Upper lobe of left lung (tissue), 6 donors: ENCODE measurements at places on chromosomes 3 and 15. TPM values are rescaled to one million over a fixed set of nuclear protein-coding genes. Genes with fewer than 3 reads are reported as not detected.

GRCh38 chr3:197737749-197738462 is 1.2 kb upstream of the RUBCN start:
- H3K4me1 ChIP-seq: peaks cover 25% of the 10 kb centered on the region
- H3K36me3 ChIP-seq: no peaks in the 10 kb centered on the region
- peak overlapping the region; percentile 100 for H3K4me3 ChIP-seq
- H3K27me3 ChIP-seq: no peaks in the 10 kb centered on the region
- DNase-seq: no peak

- H3K4me1 ChIP-seq: no peaks in the 10 kb centered on the region
- H3K27me3 ChIP-seq: no peaks in the 10 kb centered on the region
- no peak for DNase-seq
- no peaks in the 10 kb centered on the region for H3K36me3 ChIP-seq
These were observed 8.5 kb upstream of the LSAMP start for GRCh38 chr3:116453666-116454346.

- no peak for DNase-seq
- H3K27ac ChIP-seq: no peak overlapping the region
- no peaks in the 10 kb centered on the region for H3K36me3 ChIP-seq
- H3K27me3 ChIP-seq: no peaks in the 10 kb centered on the region
- H3K4me1 ChIP-seq: no peaks in the 10 kb centered on the region
These were observed 107.8 kb downstream of the MYRIP start for GRCh38 chr3:39917065-39917773.

DNA sequence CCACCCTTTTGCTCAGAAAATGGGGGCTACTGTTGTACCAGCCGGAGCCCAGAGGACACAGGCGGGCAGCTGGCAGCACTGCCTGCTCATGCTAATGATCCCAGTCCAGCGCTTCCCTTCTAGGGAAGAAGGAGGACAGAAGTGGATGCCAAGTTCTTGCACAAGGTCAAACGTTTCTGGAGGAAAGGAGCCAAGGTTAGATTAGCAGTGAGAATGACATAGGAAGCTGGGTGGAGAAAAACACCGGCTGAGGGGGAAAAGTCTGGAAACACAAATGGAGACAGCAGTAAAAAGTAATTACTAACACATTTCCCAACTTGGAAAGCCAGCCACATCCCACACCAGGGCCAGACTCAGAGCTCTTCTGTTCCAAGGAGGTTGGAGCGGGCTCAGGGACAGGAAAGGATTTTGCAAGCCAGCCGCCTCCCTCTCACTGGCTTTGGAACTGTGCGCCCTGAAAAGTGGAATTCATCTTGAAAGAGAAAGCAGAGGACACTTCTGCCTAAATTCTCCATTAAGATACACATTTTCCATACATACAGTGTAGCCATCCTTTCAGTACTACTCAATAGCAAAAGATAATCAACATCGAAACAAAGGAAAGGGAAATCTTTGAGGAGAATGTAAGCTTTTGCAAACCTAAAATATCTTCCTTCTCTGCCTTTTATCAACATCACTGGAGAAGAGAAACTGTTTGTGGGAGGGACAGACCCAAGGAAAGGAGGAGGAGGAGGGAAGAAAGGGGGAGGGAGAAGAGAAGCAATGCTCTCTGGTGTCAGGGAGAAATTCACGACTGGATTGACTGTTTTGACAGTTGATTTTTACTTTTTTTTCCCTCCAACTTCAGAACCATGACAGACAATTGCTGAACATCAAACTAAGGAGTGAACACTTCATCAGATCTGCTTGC is 133.6 kb downstream of the CD47 start:
- H3K27me3 ChIP-seq: no peaks in the 10 kb centered on the region
- no peaks in the 10 kb centered on the region for H3K36me3 ChIP-seq
- H3K4me3 ChIP-seq: no peak overlapping the region
- H3K27ac ChIP-seq: peak overlapping the region; percentile 54
- peaks cover 17% of the 10 kb centered on the region for H3K4me1 ChIP-seq

DNA sequence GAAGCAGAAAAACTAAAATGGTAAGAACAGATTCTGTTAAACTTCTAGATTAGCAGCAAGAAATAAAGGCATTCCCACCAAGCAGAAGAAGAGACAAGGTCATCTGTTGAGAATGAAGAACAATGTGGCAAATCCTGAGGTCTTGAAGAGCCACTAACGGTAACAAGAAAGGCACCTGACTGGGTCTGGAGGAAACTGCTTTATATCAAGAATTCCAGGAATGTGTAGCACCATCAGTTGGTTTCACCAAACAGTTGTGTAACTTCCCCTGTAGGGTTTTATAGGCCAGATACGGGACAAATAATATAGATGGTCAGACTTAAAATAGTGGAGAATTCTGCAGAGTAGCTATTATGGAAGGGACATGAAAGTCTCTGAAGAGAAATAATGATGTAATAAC is 57.3 kb downstream of the ACAP2 start:
- no peak overlapping the region for H3K4me3 ChIP-seq
- no peak for DNase-seq
- peaks cover 10% of the 10 kb centered on the region for H3K36me3 ChIP-seq
- peaks cover 12% of the 10 kb centered on the region for H3K4me1 ChIP-seq
- no peak overlapping the region for H3K27ac ChIP-seq
- H3K27me3 ChIP-seq: no peaks in the 10 kb centered on the region

- no peaks in the 10 kb centered on the region for H3K36me3 ChIP-seq
- H3K27ac ChIP-seq: no peak overlapping the region
- no peaks in the 10 kb centered on the region for H3K27me3 ChIP-seq
- no peak overlapping the region for H3K4me3 ChIP-seq
- H3K4me1 ChIP-seq: peaks cover 25% of the 10 kb centered on the region
These were observed 131.2 kb upstream of the TGFBR2 start for GRCh38 chr3:30475038-30475808.

- H3K4me1 ChIP-seq: peaks cover 12% of the 10 kb centered on the region
- DNase-seq: no peak
- no peaks in the 10 kb centered on the region for H3K27me3 ChIP-seq
- no peak overlapping the region for H3K4me3 ChIP-seq
- H3K36me3 ChIP-seq: no peaks in the 10 kb centered on the region
- no peak overlapping the region for H3K27ac ChIP-seq
These were observed 4.0 kb upstream of the SPSB4 start for GRCh38 chr3:141047168-141047567.

- no peak for DNase-seq
- H3K4me1 ChIP-seq: no peaks in the 10 kb centered on the region
- no peaks in the 10 kb centered on the region for H3K36me3 ChIP-seq
- no peaks in the 10 kb centered on the region for H3K27me3 ChIP-seq
- H3K27ac ChIP-seq: no peak overlapping the region
These were observed 77.3 kb downstream of the CPNE4 start for GRCh38 chr3:131957511-131957910.

GRCh38 chr3:98775459-98776139 is 12.5 kb downstream of the ST3GAL6 start:
- no peak overlapping the region for H3K4me3 ChIP-seq
- no peak overlapping the region for H3K27ac ChIP-seq
- H3K36me3 ChIP-seq: no peaks in the 10 kb centered on the region
- DNase-seq: no peak

DNA sequence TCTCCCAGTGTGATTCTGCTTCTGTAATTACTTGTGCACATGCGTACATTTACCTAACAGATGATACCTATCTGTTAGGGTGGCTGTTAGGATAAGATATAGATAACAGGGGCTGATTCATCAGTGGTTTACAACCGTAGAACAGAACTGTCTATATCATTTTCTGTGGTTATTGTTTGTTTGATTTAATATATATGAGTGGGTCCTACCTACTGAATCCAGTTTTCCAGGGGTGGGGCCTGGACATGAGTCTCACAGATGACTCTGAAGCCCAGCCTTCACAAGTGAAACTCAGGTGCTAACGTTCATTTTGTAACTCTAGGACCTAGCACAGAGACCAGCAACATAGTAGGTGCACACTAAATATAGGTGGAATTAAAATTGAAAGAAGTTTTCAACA is 10.4 kb upstream of the ACAP2 start:
- no peaks in the 10 kb centered on the region for H3K36me3 ChIP-seq
- no peaks in the 10 kb centered on the region for H3K27me3 ChIP-seq
- no peak overlapping the region for H3K4me3 ChIP-seq
- H3K4me1 ChIP-seq: peaks cover 2% of the 10 kb centered on the region
- no peak for DNase-seq

HRH1 gene
- 7.3 TPM for total RNA-seq
